Lung (tissue), 17 donors: ENCODE measurements at places on chromosomes 2 and 18.

- no peak for DNase-seq
These were observed 67.0 kb downstream of the RBMS1 start for GRCh38 chr2:160426604-160427003.

- no peak for DNase-seq
These were observed 231.7 kb upstream of the FOSL2 start for GRCh38 chr2:28160986-28161425.

GRCh38 chr2:12081481-12082210 is 335.2 kb downstream of the LPIN1 start:
- no peak for DNase-seq

- peak; percentile 86 for DNase-seq
These were observed 315.0 kb downstream of the LPIN1 start for GRCh38 chr2:12061286-12062052.

DNA sequence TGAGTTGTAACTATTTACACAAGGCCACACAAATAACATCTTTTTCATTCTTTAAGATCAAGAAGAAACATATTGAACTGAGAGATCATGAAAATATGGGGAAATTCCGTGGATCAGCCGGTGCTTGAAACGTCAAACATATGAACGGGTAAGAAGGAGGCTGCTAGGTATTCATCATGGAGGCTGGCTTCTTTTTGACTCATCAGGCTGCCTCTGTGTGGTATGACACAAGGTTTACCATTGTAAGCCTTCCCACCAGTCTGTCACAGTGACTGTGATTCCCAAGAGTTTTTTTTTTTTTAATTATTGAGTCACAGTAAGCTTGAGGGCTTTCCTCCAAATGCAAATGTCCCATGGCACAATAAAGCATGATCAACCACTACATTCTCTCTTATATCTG is 506.9 kb downstream of the BCL11A start:
- no peak for DNase-seq

- no peak for DNase-seq
These were observed 726.7 kb upstream of the LRATD1 start for GRCh38 chr2:13905831-13906230.

- no peak for DNase-seq
These were observed 143.1 kb downstream of the PTH2R start for GRCh38 chr2:208549546-208550158.

- DNase-seq = peak; percentile 77
These were observed 211.6 kb upstream of the MMADHC start for GRCh38 chr2:149799013-149799705.

DNA sequence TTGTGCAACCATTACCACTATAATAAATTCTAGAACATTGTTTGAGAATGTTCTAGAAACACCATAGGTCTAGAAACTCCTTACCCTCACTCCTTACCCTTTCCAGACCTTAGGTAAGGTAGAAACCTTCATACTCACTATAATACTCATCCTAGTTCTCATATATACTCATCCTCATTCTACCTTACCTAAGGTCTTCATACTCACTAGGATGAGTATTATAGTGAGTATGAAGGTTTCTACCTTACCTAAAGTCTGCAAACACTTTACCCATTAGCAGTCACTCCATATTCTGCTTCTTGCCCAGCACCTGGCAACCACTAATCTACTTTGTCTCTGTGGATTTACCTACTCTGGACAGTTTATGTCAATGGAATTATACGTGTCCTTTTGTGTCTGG is 75.0 kb downstream of the TMEM185B start:
- no peak for DNase-seq

GRCh38 chr2:71510196-71510807 is 56.9 kb downstream of the DYSF start:
- peak; percentile 58 for DNase-seq

DNA sequence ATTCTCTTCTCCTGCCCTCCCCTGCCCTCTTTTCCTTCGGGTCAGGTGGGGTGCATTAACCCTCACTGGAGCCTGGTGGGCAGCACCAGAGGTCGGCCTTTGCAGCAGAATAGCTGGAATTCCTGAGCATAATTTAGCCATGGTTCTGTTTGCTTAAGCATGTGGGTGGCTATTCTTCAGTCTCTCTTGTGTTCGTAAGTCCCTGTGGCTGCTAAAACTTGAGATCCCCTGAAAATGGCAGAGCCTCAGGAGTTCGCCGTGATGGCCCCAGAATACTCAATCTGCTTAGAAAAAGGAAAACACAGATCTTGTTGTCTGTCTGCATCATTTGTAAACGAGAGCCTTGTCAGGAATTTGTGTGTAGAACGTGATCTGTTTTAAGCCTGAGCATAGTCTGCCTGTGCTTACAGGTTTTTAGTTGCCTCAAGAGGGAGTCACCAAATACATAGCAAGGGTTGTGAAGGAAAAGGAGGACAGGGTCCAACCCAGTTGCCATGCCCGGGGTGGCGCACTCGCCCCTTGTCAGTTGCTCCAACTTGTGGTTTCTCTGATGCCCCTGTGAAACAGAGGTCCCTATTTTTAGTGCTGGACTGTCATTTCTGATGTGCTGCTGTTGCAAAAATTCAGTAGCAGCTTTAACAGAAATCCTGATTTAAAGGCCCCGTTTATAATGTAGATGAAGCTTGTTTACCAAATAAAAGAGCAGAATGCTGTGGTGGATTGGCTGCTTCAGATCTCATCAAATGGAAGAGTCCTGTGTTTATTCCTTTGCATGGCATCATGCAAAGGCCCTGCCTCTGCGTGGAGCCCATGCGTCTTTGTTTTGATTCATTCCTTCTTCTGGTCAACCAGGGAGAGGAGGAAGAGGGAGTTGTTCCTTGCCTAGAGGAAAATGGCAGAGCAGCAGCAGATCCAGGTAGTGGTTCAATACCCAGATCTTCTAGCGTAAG is 74.8 kb downstream of the WDSUB1 start:
- no peak for DNase-seq

GRCh38 chr2:8501061-8501720 is 180.7 kb upstream of the ID2 start:
- peak; percentile 39 for DNase-seq

DNA sequence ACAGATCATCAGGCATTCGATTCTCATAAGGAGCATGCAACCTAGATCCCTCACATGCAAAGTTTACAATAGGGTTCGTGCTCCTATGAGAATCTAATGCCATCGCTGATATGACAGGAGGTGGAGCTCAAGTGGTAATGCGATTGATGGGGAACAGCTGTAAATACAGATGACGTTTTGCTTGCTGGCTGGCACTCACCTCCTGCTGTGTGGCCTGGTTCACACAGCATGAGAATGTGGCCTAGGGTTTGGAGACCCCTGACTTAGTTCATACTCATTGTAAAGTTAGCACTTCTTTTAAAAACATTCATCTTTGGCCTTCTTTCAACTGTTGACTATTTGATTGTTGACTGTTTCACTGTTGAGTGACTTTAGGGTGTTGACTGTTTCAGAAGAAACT is 8.7 kb upstream of the CHMP1B start:
- no peak for DNase-seq

GRCh38 chr2:1236606-1237005 is 176.7 kb upstream of the TPO start:
- no peak for DNase-seq

- no peak for DNase-seq
These were observed 64.1 kb downstream of the ATAD2B start for GRCh38 chr2:23862716-23863426.

DNA sequence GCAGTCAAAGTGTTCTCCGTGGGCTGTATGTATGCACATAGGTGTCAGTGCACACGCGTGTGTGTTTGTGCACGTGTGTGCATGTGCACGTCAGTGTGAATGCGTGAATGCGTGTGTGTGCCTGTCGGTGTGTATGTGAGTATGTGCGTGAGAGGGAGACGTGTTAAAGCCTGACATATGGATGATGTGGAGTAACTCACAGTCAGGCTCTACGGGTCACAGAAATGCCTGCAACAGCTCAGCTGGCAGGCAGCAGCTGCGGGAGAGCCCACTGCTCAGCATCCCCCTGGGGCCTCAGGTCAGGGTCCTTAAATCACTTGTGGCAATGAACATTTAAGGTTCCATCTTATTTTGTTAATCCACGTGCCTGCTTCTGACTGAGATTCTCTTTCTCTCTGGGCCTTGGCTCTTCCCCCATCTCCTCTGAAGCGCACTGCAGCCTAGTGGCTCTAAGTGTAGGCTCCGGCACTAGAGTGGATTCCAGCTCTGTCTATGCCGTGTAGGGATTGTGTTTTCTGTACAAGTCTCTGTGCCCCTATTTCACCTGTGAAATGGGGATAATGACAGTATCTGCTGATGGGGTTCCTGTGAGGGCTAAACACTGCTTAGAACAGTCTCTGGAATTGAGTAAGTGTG is 63.0 kb downstream of the DYSF start:
- no peak for DNase-seq

DNA sequence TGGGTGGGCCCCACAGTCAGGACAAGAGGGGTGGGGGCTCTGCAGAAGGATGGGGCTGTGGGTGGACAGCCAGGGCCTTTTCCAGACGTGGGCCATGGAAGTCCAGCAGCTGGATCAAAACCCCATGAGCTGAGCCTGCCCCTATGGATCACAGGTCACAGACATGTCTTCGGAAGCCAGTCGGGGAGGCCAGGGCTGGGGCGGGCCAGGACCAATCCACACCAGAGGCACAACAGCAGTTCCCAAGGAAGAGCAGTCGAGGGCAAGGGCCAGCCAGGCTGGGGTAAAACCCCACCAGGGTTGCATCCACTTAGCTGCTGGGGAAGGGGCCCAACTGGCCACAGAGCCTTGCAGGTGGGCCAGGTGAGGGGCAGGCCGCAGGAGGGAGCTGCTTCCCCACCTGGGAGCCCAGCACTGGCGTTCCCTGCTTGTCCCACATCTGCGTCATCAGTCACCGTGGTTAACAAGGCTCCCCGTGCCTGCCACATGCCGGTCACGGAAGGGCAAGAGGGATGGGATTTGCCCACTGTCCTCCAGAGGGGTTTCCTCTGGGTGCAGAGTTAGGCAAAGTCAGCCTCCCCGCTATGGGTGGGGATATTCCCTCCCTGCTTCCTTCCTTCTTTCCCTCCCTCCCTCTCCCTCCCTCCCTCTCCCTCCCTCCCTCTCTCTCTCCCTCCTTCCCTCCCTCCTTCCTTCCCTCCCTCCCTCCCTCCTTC is 46.4 kb upstream of the ODC1 start:
- DNase-seq = no peak

DNA sequence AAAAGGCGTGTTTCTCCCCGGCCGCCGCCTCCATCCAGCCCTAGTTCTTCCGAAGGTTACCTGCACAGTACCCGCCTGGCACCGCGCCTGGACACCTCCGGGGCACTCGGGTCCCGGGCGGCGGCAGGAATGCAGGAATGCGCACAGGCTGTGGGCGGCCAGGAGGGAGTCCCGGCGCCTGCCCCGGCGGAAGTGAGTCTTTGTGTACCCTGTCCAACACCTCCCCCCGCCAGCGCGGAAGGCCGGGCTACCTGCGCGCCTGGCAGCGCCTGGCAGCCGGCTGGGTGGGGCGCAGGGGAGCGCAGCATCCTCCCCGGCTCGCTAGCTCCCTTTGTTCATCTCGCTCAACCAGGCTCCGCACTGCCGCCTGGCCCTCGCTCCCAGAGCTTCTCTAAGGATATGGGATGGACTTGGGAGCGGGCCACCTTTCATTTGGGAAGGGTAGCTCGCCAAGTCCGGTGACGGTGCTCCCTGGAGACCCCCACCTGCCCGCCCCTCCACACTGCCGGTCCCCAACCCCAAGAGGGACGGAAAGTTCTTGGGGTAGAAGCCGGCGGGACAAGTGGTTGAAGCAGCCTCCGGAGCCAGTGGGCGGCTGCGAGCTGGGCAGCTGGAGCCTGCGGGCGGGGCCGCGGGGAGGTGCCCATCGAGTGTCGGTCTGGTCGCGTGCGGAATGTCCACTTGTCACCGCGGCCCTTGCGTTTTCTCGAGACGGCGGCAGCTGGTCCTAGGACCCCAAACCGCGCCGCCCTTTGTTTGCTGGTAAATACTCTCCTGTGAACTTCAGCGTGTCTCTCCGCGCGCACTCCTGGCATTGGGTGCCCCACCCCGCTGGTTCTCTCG is 1.2 kb upstream of the ST6GAL2 start:
- DNase-seq = peak; percentile 43

DNA sequence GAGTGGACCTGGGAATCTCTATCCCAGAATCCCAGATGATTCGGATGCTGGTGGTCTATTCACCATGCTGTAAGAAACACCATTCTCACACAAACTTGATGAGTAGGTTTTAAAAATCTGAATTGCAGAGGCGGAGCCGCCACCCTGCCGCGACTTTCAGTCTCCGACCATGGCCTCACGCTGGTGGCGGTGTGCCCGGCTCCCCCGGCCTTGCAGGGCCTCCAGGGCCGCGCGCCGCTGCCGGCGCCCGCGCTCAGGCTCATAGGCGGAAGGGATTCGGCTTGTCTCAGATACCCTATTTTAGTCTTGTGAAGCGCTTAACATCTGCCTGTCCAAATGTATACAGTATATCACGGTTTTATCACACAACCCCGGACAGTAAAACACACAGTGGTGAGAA is 2.6 kb upstream of the PPM1B start:
- DNase-seq = no peak

DNA sequence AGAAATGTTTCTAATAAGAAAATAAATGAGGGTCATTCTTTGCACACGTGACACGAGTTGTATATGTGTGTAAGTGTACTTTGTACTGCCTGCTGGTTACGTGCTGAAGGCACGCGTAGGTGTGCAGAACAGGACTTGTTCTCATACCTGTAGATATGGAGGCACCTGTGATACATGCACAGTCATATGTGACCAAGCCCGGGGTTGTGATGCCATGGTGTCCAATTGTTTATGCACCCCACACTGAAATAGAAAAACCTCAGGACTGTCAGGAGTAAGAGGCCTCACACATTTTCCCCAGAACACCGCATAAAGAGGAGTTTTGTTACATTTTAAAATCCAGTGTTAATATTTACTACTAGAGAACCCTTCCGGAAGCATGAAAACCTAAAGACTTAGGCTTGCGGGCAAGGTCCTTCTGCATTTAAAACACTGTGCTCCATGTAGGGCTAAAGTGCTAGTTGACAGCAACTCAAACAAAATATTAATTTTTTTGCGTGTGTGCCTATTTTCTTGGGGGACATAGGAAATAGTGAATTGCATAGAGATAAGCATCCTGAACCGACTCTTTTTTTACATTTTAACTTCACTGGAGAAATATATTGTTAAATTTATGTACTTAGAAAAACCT is 9.3 kb downstream of the TSHZ1 start:
- DNase-seq = no peak

- peak; percentile 71 for DNase-seq
These were observed 4.8 kb downstream of the TNFRSF11A start for GRCh38 chr18:62329691-62330454.

DNA sequence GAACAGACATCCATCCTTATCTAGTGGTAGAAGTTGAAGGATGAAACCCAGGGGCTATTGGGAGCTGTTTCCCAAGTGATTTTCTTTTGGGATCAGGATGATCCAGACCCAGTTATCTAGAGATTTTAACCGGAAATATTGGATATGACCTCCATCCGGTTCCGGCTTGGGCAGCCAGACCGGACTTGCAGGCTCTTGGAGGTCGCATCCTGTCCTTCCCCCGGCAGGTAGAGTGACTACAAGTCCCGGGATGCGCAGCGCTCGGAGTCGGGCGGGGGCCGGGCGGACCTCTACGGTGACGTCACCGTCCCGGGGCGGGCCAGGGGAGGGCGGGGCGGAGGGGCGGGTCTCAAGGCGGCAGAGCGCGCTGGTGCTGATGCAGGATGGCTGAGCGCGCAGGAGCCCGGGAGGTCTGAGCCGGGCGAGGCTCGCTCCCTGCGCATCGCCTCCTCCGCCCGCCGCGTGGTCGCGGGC is at the start of gene KIF5C:
Gene KIF5C, plus strand, starts transcription at position 360 of the 474 bp plus-strand sequence. CDS start 391 bp downstream, outside the sequence.
- peak; percentile 89 for DNase-seq

GRCh38 chr2:37375741-37376288 is 31.4 kb downstream of the QPCT start:
- no peak for DNase-seq

GRCh38 chr2:167863377-167863776 is 384.0 kb downstream of the STK39 start:
- DNase-seq = no peak

- no peak for DNase-seq
These were observed 430.0 kb downstream of the ZNF516 start for GRCh38 chr18:76064998-76065397.
